ENCODE measurements at places on chromosomes 2 and 18.

DNA sequence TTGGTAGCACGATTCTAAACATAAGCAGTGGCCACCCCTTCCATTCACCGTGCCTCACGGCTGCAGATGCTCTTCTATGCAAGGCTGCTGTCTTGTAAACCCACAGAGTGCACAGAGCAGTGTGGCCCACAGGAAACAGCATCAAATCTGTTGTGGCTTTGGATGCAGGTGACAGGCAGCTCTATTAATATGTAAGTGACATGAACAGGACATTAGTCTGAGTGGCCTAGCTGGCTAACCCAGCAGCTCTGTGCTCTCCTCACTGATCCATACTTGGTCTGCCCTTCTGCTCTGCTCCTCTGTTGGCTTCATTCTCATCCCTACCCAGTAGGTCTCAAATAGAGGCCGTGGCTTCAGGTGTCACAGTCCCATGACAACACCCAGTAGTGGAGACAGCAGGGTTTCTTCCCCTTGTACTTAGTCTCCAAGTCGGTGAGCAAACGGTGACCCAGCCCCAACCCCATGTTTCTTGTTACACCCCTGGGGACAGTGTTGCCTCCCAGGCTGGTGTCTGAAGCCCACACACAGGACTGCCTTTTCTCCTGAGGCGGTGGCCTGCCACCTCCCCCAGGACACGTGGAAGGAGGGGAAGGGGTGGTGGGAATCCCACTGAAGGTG lies 5.8 kb downstream of the SH3RF3 start:
- DNase-seq = no peak

- no peak for DNase-seq
These were observed 136.8 kb upstream of the EPHA4 start for GRCh38 chr2:221708902-221709301.

DNA sequence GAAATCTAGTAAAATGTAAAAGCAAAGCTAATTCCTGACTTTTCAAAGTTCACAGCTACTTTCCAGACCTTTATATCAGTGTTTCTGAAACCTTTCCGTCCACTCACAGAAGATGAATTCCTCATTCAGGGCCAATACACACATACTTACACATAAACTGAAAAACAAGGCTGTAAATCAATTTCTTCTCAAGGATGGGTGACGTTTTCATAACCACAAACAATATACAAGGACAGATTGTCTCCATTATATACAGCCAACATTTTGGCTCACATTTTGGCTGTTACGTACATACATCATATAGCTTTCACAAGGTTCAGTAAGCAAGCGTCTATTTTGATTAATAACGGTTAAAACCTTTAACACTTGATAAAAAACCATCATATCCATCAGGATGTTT lies 1.4 kb downstream of the RPRD1A start:
- DNase-seq = no peak

GRCh38 chr2:241330616-241330981 lies 14.9 kb downstream of the SEPTIN2 start:
- no peak for DNase-seq

GRCh38 chr2:197158591-197159550 lies 151.7 kb downstream of the ANKRD44 start:
- DNase-seq = no peak

GRCh38 chr2:160651416-160652200 lies 158.0 kb upstream of the RBMS1 start:
- no peak for DNase-seq

GRCh38 chr2:32172870-32173269 lies 7.2 kb downstream of the SLC30A6 start:
- DNase-seq = no peak

DNA sequence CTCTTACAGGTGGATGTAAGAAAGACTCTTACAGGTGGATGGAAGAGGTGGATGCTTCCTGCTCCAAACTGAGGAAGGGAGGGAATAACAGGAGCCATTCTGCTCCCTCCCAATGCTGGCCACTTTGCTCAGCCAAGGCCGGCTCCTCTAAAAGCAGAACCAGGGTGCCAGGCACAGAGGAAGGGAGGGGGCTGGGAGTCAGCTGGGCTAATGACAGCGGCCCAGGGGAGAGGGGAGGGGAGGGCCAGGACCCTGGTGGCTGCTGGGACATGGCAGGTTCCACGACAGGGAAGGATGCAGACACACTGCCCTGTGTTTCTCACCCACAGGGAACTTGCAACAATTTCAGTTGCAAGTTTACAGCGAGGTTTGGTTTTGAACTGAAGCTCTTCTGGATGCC lies 173.4 kb downstream of the ANAPC1 start:
- no peak for DNase-seq

- DNase-seq = no peak
These were observed 188.0 kb upstream of the NT5C1B start for GRCh38 chr2:18777250-18777812.

DNA sequence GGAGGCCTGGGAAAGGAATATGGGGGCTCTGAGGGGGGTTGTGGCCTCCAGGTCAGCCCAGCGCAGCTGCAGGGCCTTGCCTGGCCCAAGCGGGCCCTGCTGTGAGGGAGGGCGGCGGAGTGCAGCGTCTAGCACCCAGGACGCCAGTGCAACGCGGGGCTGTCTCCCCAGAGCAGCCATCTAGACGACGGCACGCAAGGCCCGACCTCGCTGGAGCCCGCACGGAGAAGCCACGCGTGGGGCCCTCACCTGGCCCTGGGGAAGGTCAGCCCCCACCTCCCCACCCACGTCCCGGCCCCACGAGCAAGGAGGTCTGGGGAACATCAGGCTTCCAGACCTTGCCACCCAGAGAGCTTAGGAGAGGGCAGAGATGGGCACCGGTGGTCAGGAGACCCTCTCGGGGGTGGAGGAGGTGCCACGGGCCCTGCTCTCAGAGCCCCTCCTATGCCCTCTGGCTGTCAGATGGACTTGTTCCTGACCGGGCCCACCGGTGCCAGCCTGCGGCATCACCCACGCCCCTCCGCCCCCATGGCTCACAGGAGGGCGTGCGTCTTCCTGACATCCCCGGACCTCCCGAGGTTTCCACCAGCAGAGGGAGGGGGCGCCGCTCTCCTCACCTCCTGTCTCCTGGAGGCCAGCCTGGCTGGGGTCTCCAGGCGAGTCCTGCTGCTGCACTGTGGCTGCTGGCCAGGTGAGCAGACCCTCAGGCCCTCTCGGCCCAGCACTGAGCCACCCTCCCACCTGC lies 17.0 kb downstream of the GPR35 start:
- no peak for DNase-seq

GRCh38 chr2:145597809-145598208 lies 1077.9 kb upstream of the ZEB2 start:
- DNase-seq = no peak

- no peak for DNase-seq
These were observed 1528.5 kb upstream of the NXPH2 start for GRCh38 chr2:140308706-140309105.

DNA sequence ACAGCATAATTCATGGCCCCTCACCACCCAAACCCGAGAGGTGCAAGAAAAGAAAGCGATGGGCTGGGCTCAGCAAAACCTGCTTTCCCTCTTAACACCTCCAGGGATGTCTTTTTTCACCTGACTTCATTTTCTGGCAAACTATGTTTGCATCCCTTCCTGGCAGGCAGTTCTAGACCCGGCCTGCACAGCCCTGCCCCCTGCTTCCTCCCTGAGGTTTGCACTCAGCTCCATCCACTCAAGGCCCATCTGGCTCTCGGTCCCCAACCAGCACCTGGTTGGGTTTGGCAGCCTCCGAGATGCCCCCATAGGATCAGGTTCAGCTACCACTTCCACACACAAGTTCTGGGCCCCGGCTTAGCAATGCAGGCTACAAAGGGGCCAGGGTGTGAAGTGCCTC lies 185.7 kb downstream of the SMAD7 start:
- no peak for DNase-seq

GRCh38 chr2:143617803-143618415 lies 488.7 kb downstream of the ARHGAP15 start:
- DNase-seq = no peak

GRCh38 chr2:234363647-234364294 lies 133.1 kb downstream of the ARL4C start:
- no peak for DNase-seq

GRCh38 chr2:134132490-134132857 lies 121.4 kb upstream of the MGAT5 start:
- DNase-seq = no peak

GRCh38 chr2:172079838-172080640 lies 5.3 kb upstream of the DLX1 start:
- DNase-seq = no peak

DNA sequence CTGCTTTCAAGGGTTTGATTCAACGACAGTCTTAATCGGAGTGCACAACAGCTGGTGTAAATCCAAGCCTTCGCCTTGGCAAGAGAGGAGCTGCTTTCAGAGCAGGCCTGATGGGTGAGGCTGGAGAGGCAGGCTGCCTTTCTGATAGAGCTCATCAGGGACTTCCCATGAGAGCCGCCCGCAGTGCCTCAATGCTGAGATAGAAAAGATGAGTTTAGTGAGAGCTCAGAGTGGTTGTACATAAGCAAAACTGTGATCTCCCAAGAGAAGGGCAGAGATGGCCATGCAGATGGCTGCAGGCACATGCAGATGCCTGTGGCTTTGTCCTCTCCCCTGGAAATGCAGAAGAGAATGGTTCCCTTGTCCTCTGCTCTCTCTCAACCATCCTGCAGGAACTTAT lies 122.1 kb downstream of the ARL4C start:
- DNase-seq = no peak

DNA sequence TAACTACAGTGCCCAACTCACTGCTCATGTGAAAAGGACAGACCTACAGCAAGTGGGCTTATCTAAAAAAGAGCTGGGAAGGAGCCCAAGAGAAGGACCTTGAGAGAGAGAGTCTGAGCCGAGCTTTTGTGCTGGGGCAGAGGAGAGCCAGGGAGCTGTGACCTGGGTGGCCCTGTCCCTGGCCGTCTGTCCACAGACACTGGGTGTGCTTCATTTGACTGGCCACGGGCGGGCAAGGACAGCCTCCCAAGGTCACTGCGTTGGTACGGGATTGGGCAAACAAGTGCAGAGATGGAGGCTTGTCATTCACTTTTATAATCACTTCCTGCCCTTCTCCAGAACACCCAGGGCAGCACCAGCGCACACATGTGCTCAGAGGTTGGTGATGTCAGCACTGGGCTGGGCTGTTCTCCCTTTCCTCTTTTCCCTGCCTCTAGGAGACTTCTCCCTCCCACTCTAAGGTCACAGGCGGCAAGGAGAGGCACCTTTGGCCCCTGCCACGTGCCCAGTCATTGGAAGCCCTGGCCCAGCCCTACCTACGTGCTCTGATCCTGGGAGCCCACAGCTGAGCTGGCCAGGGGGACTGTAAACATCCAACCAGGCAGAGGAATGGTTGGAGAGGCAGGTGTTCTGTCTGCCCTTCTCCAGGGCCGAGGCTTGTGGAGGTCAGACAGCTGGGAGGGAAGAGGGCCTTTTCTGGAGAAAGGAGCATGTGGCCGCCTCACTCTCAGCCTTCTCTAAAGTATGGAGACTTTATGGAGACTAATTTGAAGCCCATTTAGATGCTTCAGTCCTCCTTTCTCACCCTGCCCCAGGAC lies 6.4 kb upstream of the PSD4 start:
- no peak for DNase-seq

GRCh38 chr18:24153397-24153796 lies 14.5 kb downstream of the CABYR start:
- DNase-seq = no peak

GRCh38 chr2:34570266-34570872 lies 971.3 kb upstream of the FAM98A start:
- no peak for DNase-seq

- DNase-seq = no peak
These were observed 88.0 kb upstream of the PELI1 start for GRCh38 chr2:64232266-64232665.

- no peak for DNase-seq
These were observed 391.9 kb upstream of the RAB6C start for GRCh38 chr2:129587426-129588064.
